ENCODE measurements at places on chromosomes 16 and 17.

- no peak for DNase-seq
Measured at GRCh38 chr17:1683459-1683858, 1.2 kb downstream of the PRPF8 start.

DNA sequence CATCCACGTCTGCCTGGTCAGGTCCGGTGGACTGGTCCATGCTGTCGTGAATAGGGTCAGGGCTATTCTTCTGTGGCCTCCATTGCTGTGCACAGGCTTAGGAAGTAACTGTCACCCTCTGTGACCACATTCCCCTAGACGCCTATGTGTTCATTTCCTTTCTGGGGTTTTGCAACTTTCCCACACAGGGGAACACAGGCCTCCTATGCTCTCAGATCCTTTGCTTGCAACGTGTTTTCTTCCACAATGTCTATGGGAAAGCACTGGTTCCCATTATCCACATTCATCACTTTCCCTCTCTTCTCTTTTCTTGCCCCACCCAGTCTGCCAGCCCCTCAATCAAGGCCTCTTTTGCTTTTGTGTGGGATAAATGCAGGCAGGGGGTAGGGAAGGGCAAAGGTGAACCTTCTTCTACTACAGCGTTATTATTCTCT is 43.2 kb upstream of the DNAJA2 start:
- no peak for DNase-seq

- no peak for DNase-seq
Measured at GRCh38 chr17:77474292-77474988, 333.7 kb downstream of the SEC14L1 start.

DNA sequence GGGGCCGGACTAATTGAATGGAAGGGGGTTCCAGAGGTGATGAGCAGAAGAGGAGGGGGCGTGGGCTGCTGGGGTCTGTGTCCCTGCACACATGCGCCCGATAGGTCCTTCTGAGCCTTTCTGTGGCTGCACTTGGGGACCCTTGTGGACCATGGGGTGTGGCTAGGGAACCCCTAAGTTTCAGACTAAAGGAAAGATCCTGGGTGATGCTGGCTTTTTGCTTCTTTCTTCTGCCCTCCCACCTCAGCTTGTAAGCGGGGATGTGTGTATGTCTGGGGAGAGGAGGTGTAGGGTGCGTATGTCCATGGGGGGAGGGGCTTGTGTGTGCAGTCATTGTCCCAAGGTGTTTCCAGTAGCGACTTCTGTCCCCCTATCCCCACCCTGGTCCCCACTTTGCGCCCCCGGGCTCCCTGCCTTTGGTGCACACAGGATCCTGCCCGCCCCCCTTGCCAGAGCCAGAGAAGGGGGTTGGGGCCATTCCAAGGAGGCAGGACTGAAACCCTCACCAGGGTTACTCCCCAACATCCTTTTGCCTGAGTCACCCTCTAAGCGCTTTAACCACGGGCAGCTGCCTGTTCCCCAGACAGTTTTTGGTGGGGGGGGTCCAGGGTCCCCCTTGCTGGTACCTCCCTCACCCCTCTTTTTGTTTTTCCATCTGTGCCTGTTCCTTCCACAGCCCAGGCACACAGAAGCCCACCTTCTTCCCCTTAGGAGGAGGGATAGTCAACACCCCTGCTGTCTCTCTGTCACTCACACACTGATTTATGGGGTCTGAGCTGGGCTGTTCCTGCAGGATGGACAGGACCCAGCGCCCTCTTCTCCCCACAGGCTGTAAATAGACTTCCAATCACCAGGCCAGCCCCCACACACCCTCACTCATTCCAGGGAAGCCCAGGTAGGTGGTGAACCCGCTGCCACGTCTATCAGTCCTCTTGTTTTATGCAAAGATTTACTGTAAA is 83.2 kb downstream of the ARHGAP23 start:
- DNase-seq, result no peak

DNA sequence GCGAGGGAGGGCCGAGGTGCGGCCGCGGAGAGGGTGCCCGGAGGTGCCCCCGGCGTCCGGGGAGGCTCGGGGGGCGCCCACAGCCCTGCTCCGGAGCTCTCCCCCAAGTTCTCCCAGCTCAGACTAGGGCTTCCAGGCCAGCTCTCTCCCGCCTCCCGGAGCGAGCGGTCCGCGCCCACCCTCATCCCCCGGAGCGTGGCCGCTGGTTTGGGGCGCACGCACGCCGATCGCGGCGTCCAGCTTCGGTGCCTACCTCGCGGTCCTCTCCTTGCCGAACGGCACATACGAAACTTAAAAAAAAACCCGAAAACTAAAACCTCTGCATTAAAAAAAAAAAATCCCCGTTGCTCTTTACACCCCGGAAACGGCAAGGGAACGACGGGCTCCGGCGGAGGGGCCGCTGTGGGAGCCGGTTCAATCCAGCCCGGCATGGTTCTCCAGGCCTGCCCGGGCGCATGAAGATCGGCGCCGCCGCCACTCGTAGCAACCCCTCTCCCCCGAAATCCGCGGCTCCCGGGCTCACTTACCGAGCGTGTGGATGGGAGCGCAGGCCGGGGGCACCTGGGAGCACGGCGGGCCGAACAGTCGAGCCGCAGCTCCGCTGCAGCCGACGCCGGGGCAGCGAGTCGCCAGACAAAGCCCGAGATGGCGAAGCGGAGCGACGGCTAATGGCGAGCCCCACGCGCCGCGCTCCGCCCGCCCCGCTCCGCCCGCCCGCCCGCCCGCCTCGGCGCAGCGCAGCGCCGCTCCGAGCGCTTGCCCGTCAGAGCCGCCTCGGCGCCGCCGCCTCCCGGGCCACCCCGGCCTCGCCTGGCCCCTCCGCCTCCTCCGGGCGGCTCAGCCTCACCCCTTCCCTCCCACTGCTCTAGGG is 973 bp upstream of the UBTF start:
- DNase-seq, result no peak

DNA sequence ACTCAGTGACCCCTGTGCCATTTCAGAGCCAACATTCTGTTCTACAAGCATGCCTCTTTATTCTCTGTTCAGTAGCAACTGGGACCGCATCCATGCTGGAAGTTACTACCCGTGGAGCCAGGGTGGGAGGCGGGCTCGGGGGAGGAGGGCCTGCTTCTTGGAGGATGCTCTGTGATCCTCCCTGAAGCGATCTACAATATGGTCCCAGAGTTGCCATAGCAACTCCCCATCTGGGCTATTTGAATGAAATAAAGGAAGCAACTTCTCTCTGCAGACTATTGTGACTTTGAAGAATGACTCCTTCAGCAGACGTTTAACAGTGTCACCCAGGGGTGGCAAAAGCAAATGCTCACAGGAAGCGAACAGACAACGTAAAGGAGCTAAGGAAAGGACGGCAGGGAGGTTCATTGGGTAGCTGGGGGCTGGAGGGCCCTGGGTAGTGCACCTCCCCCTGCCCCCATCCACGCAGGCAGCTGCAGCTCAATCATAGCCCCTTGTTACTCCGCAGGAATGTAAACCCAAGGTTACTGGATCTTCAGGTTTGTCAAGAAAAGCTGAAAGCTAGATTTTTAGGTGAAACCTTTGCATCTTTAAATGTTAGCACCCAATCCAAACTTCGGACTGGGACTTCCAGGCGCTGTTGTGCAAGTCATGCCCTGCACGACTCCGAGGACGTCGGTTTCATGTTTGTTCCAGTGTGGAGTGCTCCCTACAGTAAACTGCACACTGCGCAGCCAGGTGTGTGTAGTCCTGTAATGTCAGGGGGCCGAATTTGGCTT is 51.1 kb upstream of the MEAK7 start:
- no peak for DNase-seq

Data from activated CD8-positive, alpha-beta memory T cell treated with anti-CD3 and anti-CD28 coated beads for 1 hour (primary cell).